ENCODE measurements at places on chromosomes 4 and X. TPM values are rescaled to one million over a fixed set of nuclear protein-coding genes. Genes with fewer than 3 reads are reported as not detected.

DNA sequence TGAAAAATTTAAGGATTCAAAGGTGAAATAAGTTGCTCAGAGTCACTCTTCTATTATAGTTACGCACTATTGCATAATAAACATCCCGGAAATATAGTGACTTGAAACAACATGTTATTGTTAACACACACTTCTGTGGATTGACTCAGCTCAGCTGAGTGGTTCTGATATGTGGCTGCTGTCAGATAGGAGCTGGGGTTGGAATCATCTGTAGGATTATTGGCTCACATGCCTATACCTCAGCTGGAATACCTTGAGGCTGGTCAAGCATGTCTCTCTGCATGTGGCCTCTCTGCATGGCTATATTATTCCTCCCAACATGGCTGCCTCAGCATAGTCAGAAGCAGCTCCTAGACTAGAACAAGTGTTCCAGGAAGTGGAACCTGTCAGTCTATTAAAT lies 486.7 kb upstream of the MAGEB2 start:
- no peak for DNase-seq

DNA sequence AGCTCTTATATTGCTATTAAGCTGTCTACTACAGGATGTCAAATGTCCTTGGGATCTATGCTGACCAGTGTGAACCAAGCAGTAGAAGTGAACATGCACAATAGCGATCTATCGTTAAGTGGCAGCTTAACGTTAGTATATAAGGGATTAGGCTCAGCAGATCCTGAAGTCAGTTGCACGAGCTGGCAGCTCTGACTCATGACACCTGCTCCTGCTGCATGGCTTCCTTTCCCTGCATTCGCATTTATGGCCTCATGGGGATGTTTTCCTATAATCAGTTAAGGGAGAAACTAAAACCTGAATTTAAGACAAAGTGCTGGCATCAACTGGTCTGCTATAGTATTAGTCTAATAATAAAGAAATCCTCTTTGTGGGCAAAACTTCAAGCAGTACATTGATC lies 12.7 kb upstream of the MCUB start:
- DNase-seq, result no peak

DNA sequence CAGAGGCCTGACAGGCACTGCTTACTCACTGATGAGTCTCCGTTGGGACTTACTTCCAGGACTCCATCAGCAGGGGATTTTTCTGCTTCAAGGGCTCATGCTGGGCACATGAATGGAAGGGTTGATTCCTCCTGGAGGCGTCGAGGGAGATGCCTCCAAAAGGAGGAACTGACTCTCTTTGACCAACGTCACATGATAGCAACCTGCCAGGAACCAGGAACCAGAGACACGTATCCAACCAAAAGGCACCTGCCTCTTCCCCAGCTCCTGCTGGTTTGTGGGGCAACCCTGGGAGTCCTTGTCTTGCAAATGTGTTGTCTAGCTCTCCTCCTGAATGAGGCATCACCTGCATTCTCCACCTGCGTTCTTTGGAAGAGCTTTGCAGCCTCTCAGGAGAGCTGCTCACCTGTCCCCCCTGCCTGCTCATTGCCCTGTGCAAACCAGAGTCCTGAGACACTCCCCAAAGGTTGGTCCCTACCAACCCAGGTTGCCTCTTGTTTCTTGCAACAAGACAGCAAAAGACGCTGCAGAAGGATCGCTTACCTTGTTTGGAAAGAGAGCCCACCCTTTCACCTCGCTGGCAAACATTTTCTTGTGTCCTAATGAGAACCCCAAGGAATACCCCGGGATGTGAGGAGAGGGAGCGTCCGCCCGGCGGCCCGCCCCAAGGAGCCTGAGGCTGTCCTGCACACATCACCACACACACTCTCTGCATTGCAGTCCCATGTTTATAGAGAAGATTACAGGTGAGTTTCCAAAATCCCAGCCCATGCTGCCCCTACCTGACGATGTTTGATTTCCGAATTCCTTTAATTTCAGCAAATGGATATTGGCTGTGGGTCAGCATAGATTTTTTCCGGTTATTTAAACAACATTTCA lies 30.5 kb upstream of the SHOX start:
- DNase-seq, result no peak

DNA sequence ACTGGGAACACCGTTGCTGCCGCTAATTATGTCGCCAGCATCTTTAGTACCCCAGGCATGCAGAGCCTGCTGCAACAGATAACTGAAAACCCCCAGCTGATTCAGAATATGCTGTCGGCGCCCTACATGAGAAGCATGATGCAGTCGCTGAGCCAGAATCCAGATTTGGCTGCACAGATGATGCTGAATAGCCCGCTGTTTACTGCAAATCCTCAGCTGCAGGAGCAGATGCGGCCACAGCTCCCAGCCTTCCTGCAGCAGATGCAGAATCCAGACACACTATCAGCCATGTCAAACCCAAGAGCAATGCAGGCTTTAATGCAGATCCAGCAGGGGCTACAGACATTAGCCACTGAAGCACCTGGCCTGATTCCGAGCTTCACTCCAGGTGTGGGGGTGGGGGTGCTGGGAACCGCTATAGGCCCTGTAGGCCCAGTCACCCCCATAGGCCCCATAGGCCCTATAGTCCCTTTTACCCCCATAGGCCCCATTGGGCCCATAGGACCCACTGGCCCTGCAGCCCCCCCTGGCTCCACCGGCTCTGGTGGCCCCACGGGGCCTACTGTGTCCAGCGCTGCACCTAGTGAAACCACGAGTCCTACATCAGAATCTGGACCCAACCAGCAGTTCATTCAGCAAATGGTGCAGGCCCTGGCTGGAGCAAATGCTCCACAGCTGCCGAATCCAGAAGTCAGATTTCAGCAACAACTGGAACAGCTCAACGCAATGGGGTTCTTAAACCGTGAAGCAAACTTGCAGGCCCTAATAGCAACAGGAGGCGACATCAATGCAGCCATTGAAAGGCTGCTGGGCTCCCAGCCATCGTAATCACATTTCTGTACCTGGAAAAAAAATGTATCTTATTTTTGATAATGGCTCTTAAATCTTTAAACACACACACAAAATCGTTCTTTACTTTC lies 1.8 kb downstream of the UBQLN2 start:
- DNase-seq, result no peak

- no peak for DNase-seq
Observed at GRCh38 chr4:155322782-155323181, 54.0 kb downstream of the MAP9 start.

DNA sequence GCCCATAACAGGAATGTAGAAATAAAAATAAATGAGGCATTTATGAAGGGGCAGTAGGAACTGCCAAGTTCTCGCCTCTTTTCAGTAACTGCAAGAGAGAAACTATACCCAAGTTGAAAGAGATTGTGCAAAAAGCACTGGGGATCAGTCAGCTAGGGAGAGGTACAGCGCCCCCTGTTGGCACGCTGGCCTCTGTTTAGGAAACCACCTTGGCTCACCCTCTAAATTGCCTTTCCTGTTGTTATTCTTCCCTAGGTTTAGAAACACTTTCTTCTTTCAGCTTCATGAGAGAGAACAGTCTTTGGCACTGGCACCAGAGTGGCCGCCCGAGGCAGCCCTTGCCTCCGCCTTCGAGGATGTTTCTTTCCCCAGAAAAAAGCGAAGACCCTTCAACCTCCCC lies 348.5 kb downstream of the MID1IP1 start:
- peak; percentile 61 for DNase-seq

GRCh38 chr4:18935659-18936345 lies 914.2 kb upstream of the LCORL start:
- no peak for DNase-seq

Gene ADGRA3
- total RNA-seq, result 73.8 TPM

Gene PF4V1
- not detected for total RNA-seq

Gene NR0B1
- not detected for total RNA-seq

Gene ADH1B
- total RNA-seq, result not detected

Gene SOX3
- total RNA-seq, result 205 TPM

Gene TSPAN6
- 69.7 TPM for total RNA-seq

Gene FATE1
- total RNA-seq, result not detected
